ENCODE measurements at places on chromosomes 4 and X.

- DNase-seq = peak; percentile 14
Measured at GRCh38 chr4:52643785-52644244, 15.3 kb downstream of the USP46 start.

DNA sequence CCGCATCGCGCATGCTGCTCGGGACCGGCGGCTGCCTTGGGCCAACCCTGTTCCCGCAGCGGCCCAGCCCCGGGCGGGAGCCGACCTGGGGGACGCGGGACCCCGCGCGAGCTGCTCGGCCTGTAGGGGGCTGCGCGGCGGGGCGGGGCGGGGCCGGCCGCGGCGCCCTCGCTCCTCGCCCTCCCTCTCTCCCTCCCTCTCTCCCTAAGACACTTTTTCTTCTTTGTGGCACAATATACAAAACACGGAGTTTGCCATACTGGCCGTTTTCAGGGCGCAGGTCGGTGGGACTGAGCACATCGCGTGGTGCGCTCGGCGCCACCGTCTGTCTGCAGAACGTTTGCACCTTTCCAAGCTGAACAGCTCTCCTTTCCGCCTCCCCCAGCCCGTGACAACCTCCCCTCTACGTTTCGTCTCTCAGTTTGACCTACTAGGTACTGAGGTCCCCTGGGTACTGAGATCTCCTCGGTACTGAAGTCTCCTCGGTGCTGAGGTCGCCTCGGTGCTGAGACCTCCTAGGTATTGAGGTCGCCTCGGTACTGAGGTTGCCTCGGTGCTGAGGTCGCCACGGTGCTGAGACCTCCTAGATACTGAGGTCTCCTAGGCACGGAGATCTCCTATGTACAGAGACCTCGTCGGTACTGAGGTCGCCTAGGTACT is 261.1 kb upstream of the PLCXD1 start:
- DNase-seq = no peak

DNA sequence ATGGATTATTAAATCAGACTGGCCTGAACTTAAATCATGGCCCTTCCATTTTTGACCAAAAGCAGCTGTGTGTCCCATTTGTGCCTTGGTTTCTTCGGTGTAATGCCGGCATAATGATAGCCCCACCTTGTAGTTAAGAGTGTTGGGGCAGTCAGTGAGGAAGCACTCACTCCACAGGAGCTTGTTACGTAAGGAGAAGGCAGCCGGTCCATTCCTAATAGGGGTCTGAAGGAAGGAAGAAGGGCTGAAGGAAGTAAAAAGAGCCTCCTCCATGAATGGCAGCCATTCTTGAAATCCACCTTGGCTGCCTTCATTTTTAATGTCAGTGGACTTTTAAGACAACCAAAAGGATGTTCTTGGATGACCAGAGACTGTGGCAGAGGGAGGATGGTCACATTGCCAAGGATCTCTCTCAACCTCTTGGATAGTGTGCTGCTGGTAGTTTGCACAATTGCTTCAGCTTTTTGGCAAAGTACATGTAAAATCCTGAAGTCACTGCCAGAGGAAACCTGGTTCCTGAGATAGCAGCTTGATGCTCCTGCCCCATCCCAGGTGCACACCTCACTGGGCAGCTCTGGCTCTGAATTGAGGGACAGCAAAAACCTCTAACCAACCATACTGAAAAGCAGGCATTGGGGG is 113.5 kb downstream of the PTTG2 start:
- no peak for DNase-seq

DNA sequence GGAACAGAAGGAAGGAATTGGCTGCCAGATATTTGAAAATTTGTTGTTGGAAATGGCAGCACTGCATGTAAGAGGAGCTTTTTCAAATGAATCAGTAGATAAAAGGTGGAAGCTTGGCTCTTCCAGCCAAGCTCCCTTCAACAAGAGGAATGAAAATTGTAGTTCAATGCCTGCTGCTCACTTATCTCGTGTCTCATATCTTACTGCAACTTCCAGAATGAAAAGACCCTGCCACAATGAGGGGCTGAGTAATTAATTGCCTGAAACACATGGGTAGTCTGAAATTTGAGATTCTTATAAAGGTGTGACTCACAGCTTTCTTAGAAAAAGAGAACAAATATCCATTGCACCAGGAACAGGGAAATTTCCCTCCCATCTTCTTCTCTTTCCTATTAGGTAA is 53.0 kb downstream of the HAND2 start:
- DNase-seq = no peak

DNA sequence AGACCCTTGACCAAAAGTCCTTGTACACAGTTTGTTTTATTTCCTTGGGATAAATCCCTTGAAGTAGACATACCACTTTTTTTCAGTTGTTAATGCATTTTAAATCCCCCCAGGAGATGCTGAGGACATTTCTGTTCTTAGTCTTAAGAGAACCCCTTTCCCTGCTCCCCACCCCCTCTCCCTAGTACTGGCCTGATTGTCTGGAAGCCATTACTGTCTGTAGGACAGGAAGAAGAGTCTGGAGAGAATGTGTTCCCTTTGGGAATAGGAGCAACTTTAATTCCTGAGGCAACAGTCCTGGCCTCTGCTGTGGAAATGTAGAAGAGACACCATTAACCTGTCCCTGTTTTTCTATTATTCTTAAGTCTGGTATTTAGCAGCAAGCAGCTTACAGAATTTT is 52.3 kb upstream of the TMEM131L start:
- DNase-seq = no peak

GRCh38 chr4:184097241-184097605 is 120.5 kb downstream of the ENPP6 start:
- peak; percentile 53 for DNase-seq

- no peak for DNase-seq
Measured at GRCh38 chr4:18664171-18664570, 642.6 kb upstream of the LCORL start.

DNA sequence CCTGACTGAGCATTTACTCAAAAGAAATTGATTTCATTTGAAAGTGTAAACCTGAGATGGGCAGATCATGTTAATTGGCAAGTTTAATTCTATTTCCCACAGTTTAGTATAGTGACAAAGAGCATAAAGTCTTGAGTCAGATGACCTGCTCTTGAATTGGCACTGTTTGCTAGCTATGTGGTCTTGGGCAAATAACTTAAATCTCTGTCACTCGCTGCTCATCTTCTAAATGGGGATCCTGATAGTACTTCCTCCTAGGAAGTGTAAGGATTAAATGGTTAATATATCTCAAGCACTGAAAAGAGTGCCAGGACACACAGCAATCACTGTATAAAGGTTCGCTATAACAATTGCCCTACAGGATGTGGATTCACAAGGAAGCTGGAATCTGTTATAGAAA is 242.8 kb upstream of the JADE1 start:
- DNase-seq = no peak

- no peak for DNase-seq
Measured at GRCh38 chr4:8910822-8911315, 39.2 kb upstream of the HMX1 start.

- no peak for DNase-seq
Measured at GRCh38 chr4:8338351-8338961, 68.9 kb downstream of the HTRA3 start.

DNA sequence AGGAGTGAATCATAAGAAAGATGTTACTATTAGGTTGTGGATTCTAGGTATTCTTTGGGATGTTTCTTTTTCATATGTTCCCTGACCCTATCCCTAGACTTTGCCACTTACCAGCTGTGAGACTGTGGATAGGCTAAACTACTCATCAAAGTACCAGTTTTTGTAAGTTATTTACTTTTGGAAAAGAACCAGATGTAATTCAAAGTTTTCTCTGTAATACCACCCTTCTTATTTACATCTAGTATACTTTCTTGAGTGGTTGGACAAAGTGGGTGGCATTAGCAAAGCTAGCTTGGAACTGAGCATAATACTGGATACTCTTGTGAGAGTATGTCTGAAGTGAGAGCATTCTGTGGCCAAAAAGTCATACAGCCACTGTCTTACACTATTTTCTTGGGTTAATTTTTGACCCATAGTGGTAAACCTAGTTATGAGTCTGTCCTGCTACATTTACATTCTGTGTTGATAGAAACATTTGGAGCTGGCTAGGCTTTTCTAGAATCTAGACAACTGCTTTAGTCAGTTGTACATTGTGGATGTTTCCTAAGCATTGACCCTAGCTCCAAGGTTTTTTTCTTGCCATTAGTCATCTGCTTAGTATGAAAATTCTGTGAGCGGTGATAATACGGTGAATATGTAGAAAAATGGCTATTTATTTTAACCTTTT is 41.7 kb downstream of the KDM6A start:
- DNase-seq = no peak

DNA sequence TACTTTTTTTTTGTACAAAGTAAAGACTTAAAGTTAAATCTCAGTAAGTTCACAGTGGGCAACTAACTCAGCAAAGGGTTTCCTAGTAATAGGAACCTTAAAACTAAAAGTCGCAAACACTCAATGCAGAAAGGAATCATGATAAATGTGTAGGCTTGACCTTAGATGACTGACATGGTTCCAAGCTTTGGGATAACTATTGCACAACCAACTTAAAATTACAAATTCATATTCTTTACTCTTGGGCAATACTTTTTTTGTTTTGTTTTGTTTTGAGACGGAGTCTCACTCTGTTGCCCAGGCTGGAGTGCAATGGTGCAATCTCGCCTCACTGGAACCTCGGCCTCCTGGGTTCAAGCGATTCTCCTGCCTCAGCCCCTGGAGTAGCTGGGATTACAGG is 8.2 kb downstream of the ELOVL6 start:
- DNase-seq = no peak

DNA sequence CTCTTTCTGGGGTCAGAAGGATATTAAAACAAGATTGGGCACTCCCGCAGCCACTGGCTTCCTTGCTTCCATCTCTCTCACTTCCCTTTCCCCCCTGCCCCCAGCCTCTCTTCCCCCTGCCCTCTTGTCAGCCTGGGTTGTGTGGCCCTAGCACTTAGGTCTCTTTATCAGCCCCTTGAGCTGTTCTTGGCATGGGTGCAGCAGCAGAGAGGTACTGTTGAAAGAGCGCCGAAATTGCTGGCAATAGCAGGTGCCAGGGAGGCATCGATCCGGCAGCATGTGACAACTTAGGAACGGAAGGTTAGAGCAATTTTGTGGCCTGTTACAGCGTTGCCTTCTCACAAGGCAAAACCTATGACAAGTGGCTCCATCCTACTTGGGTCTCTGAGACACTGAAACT is 333.1 kb upstream of the IGFBP7 start:
- no peak for DNase-seq

DNA sequence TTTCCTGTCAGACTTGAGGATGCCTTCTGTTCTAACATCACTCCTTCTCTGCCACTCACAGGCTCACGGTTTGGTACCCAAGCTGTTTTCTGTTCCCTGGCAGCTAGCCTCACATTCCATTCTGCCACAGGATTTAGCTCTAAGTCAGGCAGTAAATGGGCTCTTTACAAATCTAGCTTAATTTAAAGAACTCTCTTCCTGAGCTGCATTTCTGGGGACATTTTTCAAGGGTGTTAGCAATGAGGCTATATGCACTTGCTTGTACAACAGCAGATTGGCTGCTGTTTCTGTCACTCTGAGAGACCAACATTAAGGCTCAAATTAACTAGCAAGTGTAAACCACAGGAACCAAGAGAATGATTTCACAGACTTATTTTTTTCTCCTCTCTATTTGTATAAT is 337.8 kb upstream of the NOCT start:
- no peak for DNase-seq

DNA sequence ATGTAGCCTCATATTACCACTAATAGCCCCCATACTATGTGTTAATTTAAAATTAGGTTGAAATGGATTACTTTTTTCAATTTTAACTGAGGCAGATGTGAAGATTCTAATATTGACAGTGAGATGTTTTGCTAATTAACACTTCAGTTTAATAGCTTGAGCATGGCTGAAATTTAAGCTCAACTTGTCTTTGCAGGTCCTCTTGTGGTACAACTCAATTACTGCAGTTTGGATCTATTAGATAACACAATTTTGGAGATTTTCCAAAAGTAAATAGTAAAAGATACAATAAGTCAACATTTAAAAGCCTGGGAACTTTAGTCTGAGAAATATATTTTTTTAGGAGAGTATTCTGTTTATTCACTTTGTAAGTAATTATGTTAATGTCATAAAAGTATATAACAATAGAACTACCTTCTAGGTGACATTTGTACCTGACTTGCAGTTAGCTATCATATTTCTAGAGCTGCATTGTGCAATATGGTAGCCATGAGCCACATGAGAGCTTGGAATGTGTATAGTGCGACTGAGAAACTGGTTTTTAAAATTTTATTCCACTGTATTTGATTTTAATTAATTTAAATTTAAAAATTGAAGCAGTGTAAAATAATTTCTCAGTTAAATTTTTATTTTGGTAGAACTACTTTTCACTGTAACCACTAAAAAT is 73.1 kb upstream of the FMR1 start:
- DNase-seq = no peak

DNA sequence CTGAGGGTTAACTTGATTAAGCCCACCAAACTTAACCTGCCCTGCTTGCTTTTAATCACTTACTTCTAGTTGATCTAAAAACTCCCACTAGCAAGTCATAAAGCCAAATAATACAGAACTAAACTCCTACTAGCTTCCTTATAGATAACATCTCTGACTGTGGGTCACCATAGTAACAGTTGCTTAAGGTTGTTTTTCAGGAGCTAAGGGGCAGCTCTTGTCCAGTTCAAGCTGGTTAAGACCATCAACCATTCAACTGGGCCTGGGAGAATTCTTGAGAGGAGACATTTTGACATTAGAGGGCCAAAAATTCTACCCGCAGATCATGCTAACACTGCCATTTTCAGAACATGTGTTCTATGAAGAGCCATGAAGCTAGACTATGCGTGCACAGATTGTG is 67.0 kb downstream of the UCHL1 start:
- no peak for DNase-seq

DNA sequence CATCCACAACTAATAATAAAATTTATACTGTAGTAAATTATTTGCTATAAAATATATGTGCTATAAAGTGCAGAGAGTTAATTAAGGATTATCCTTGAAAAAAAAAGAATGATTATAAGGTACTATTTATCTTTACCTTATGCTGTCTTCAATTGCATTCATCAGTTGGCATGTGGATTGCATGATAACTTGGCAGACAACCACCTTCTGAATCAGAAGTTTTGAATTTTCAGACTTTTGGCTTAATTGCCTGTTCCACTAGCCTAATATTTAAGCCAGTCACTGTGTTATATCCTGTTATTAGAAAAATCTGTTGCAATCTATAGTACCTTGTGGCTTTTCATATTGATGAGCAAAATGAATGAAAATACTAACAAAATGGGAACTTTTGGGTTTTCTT is 1040.3 kb upstream of the PCDH10 start:
- no peak for DNase-seq

DNA sequence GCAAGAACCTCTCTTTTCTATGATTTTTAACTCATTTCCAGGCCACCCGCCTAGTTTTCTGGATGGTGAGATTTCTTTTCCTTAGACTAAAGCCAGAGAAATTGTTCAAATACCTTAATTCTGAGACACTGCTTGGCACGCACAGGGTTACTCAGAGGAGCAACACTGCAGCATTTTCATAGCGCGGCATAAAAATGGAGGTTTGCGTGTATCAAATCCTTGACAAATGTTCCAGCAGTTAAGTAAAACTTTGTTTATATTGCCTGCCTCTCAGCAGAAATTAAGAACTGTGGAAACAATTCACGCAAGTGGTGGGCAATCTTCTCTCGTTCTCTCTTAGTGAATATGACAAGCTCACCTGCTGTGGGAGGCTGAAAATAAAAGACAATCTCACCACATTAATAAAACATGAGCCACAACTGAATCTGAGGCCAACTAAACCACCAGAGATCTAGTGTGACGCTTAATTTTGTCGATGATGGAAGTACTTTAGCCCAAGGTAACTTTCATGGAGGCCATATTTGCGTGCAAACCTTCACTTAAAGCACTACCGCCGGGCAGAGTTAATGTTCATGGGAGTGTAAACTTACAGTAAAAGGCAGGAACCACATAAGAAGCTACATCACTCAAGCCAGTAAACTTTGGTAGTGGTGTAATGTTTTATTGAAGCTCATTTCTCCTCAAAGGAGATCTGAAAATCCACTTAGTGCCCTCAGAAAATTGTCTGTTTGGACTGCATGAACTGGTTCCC is 894.8 kb upstream of the EPHA5 start:
- no peak for DNase-seq

All from hypothalamus (tissue), 51 donors.